Cerebellar nuclear complex (tissue), 1 donor: ENCODE measurements at places on chromosomes 12 and 14.

DNA sequence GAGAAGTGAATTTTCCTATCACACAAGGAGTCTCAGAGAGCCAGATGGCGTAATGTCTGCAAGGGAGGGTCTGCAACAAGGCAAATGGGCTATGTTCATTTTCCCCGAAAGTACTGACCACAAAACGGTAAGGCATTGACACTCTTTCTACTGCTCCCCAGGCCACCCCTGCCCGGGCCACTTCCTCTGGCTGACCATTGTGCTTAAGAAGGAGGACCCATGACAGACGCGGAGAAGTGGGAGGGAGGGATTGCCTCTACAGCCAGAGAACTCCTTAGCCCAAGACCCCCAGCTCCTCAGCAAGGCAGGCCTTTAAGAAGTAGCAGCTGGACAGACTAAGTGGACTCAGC is 1.2 kb downstream of the NCKAP5L start:
- no peak for DNase-seq

DNA sequence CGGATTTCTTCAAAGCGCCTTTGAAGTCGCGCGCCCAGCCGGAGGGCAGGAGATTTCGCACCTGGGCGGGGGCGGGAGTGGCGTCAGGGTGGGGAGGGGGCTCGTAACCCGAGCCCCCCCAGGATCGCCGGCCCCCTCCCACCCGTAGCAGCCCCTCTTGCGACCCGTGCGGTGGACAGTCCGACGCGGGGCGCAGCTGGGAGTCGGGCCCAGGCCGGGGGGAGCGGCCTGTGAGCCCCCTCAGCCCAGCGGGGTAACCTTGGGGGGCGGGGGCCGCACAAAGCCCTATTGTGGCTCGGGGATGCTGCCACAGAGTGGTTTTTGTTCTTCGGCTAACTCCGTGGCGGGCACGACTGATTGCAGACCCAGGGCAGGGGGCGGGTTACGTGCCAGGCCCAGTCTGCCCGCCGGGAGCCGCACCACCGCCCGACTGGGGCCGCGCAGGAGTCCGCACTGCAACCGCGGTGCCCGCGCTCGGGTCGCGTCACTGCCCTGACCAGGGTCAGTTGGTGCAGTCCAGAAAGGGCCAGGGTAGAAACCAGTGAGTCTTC is 4.2 kb upstream of the AAAS start:
- no peak for DNase-seq

DNA sequence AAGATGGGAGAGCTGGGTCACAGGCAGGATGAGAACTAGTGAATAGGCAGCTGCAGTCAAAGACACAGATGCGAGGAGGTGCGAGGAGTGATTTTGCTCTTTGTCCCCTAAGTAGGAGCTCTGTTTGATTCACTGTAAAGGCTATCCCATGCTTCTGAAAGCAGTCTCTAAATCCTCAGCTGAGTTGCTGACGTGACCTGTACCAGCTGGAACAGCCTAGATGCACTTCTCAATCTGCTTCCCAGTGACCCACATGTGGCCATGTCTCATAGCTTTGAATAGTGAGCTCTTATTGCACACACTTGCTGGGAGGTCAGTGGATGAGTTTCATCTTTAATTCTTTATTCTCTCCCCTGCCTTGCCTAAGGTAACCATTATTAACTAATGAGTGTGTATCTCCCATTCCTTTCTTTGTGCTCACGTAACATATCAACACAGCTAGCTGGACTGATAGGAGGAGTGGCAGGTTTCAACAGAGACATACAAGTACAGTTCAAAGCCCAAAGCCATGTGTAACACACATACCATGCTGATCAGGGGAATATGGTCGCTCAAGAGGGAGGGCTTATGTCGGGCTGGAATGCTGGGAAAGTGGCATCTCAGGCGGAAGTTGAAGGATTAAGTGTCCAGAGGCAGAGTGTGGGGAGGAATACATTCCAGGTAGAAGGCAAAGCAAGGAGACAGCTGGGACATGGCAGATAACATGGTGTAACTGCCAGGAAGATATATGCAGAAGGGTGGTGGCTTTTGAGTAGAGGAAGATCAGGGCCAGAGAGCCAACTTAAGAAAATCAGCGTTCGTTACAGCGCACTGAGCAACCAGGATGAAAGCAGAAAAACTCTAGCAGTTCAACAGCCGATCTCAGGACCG is 15.4 kb upstream of the YY1 start:
- no peak for DNase-seq

- DNase-seq = peak; percentile 50
These were observed 232.8 kb downstream of the MSRB3 start for GRCh38 chr12:65511134-65511834.

DNA sequence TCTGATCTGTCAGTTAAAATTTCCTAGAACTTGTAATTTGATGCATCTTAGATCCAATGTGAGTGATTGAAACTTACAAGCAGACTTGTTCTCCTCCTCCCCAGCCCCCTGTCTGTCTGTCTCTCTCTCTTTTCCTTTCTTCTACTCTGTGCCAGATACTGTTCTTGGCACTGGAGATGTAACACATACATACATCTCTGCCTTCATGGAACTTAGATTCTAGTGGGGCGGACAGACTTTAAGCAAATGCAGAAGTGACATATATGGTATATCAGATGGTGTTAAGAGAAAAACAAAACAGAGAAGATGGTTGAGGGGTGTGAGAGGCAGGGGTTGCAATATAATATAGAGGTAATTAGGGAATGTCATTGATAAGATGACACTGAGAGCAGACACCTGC is 6.6 kb downstream of the CHST11 start:
- no peak for DNase-seq

DNA sequence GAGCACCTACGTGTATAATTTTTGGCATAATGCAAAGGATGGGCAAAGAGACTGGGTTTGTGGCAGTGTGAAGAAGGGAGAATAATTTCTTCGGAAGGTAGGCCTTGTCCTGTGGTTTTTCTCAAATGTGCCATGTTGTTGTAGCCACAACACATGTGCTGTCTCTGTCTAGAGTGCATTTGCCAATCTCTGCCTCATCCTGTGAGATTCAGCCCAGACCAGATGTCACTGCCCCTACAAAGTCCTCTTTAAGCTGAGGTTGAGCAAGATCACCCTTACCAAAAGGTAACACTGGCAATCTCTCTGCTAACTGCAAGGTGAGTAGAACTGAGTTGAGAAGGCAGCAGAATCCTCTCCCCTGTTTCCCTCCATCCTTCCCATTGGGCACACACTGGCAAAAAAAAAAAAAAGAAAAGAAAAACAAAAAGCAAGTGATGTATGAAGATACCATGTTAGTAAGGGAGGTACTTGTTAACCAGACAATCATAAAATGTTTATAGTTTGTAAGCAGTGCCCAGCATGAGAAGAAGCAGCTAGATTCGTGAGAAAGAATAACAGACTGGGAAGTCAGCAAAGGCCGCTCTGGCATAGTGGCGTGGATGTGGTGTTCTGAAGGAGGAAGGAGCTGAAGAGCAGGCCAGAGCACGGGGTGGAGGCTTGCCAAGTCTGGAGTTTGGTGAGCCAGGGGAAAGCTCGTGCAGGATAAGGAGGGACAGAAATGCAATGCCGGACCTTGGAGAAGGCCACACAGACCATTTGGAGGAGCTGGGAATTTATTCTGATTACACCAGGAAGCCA is 18.9 kb downstream of the DYRK2 start:
- no peak for DNase-seq
